HFFc6 (cell line): ENCODE measurements at places on chromosomes 5 and 9. TPM values are rescaled to one million over a fixed set of nuclear protein-coding genes. Genes with fewer than 3 reads are reported as not detected.

- no peak for DNase-seq
Measured at GRCh38 chr5:169781420-169782345, 144.6 kb downstream of the DOCK2 start.

DNA sequence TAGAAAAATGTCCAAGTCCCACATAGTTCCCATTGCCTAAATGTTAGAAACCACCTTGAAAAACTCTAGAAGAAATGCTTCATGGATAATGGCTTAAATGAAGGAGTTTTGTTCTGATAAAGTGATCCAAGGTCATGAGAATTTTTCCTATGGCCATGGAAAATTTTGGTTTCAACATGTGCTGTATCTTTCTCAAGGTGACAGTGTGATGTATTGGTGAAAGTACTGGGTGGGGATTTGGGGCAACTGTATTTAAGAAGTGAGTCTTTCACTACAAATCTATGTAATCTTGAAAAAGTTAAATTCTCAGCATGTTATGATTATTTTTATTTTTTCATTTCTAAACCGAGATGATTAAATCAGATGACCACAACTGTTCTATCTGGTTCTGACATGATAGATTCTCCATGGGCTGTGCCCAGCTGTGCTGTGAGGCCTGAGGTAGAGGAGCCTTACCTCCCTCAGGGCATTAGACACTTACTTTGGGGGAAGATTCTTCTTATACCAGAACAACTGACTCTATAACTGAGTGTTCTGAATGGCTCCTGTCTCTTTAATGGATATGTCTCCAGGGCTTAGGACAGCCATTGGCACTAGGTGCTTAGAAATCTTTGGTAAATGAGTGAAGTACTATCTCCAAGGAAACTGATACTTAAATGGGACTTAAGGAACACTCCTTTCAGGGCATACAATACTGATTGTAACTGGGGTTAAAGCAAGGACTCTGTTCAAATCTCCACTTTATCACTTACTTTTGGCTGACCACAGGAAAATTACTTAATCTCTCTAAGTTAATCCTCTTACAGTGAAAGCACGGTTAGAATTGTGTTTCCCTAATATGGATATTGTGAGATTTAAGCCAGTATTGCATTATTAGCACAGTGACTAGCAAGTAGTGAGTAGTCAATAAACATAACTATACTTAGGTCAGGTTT lies 397.4 kb upstream of the MEF2C start:
- no peak for DNase-seq

AJM1 gene
- total RNA-seq = 4.9 to 8.0 TPM (median 7.8 TPM) in 3 replicates

DNA sequence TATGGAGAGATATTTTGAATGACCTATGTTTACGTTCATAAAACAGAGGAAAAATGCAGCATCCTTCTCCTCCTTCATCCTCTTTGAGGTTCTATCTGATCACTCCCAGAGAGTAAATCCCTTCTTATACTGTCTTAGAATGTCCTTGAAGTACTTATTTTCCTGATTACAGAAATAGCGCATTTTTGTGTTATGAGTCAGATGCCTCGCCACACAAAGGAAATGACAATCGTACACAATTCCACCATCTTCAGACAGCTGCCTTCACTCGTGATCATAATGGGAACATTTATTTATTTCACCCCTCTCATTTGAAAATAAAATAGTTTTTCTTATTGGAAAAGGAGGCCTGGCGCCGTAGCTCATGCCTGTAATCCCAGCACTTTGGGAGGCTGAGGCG lies 2.4 kb upstream of the GLT6D1 start:
- no peak for DNase-seq
